ENCODE measurements at places on chromosomes 5 and 9. TPM values are rescaled to one million over a fixed set of nuclear protein-coding genes. Genes with fewer than 3 reads are reported as not detected.

The NEUROG1 gene
- not detected for total RNA-seq

- no peak for DNase-seq
Measured at GRCh38 chr5:141960018-141960417, 2.0 kb upstream of the PCDH12 start.

DNA sequence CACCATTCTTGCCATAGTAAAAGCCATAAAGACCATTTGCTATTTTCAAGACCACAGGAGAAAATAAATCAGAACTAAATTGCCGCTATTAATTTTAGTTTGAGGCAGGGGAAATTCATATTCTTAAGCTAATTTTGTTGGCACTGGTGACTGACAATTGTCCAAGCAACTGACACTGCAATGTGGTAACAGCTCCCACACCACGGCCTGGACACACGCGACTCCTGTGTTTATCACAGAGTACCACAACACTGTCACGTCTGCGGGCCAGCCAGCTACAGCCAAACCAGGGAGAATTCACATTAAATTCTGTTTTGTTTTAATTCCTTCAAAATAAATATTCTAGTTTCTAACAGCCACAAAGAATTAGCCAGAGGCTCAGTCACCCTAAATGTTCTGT, 481.9 kb downstream of the CTNND2 start:
- DNase-seq, result no peak

GRCh38 chr5:179290681-179291540, 54.4 kb downstream of the ADAMTS2 start:
- no peak for DNase-seq

GRCh38 chr5:114054594-114054993, 307.3 kb upstream of the KCNN2 start:
- DNase-seq, result no peak

- DNase-seq, result no peak
Measured at GRCh38 chr5:16505140-16505891, 39.7 kb upstream of the ZNF622 start.

DNA sequence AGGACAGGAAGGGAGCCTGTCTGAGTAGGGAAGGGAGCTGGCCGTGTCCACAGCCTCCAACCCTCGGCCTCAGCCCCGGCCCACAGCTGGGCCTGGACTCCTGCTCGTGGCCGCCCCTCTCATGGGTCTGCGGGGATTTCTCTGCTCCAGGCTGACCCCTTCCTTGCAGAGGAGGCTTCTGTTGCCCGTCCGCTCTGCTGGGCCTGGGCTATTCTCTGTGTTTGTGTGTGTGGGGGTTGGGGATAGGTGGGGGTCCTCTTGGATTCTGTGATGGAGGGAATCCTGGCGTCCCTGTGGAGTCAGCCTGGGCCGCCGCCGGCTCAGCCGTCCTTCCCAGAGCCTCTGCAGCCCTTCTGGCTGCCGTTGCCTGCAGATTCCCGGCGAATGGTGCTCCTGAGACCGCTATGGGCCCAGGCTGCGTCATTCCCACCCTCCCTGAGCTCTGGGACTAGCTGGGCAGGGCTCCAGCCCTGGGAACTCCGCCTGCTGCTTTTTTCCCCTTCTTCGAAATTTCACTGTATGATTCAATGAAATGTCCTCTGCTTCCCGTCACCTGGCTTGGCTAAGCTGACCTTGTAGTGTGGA, 64.2 kb downstream of the FGF18 start:
- DNase-seq, result peak; percentile 29

DNA sequence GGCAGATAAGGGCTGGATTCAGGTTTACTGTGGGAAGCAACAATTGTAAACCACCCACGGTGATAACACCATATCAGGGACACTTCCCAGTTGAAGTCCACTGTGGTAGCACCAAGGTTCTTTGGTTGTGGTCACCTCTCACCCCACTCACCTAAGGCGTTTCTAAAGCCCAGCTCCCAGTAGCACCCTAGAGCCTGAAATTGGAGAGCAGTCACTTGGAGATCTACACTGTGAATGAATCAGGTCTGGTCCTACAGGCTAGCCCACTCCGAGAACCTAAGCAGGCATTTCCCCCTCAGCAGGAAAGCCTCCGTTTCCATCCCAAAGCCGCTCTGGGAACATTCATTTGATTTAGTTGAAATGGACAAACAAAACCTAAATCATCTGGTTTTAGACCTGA, 191.3 kb downstream of the TTC39B start:
- DNase-seq, result no peak

GRCh38 chr5:169615561-169615960, 21.5 kb upstream of the DOCK2 start:
- DNase-seq, result no peak

The PHYHD1 gene
- total RNA-seq, result 1.8 TPM
